Hematopoietic multipotent progenitor cell treated with erythropoietin and hydrocortisone succinate and interleukin-3 and kit ligand, for 15 days (in vitro differentiated cells): ENCODE measurements at places on chromosomes 12 and 14.

- no peak for DNase-seq
Measured at GRCh38 chr14:93958567-93959238, 17.7 kb downstream of the ASB2 start.

- no peak for DNase-seq
Measured at GRCh38 chr12:100767371-100767770, 27.2 kb upstream of the ANO4 start.

DNA sequence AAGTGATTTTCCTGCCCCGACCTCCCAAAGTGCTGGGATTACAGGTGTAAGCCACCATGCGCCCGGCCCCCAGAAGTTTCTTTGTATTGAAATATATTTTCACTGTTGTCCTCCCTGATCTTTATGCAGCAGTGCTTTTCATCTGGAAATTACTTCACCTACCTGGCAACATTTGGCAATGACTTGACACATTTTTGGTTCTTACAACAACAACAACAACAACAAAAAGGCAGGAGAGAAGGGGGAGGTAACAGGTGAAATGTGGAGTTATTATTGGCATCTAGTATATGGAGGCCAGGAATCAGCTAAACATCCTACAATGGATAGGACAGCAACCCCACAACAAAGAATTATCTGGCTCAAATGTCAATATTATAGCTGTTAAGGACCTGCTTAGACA lies 13.9 kb downstream of the FANCM start:
- no peak for DNase-seq

DNA sequence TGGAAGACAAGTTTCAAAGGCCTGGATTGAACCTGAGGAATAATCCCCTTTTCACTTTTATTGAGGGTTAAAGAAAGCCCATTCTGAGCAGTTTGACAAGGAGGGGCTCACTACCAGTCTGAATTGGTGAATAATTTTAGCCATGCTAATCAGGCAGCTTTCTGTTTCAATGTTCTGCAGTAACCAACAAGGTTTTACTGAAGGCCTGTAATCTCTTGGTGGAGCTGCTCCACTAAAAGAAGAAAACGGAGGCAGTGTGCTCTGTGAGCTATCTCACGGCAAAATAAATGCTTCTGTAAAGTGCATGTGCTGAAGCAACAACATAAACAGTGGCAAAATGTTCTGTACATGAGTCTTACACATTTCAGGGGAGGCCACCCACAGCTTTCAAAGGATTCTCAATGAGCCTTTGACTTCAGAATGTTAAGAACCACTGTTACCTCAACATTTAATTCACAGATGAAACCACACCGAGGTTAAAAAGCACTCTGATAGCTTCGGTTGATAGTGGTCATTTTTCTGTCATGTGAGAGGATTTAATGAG lies 111.2 kb downstream of the LRIG3 start:
- DNase-seq: no peak

DNA sequence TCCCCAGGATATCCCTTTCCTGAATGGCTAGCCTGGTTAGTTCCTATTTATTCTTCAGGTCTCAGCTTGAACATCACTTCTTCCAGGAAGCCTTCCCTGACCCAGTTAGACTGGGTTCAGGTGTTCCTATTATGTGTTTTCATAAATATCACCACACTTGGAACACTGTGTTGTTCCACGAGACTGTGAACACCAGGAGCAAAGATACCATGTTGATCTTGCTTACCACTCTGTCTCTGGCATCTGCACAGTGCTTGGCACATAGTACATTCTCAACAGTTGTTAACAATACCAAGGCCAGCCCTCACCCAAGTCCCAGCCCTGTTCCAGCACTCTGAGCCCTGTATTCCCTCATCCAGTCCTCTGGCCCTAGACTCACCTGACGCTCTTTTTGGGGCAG lies 13.7 kb upstream of the ZNF385A start:
- no peak for DNase-seq

- DNase-seq: no peak
Measured at GRCh38 chr14:102819176-102819628, 42.0 kb downstream of the TRAF3 start.

DNA sequence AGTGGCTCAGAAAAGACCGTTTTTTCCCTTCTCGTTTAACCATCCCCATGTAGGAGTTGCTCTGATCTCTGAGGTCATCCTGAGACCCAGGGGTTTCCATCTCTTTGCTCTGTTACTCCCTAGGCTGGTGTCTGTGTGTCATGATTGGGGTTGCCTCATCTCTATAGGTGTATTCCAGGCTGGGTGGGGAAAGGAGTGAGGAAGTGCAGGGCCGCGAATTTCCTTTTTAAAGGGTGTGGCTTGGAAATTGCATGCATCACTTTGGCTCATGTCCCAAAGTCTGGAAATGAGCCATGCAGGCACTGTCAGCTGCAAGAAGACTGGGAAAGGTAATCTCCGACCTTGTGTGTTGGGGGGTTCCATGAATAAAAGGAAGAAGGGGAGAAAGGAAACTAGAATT lies 201.9 kb downstream of the AACS start:
- no peak for DNase-seq

GRCh38 chr12:15862840-15863239 lies 19.3 kb upstream of the STRAP start:
- no peak for DNase-seq

- no peak for DNase-seq
Measured at GRCh38 chr14:73250781-73251500, 13.6 kb downstream of the PAPLN start.

GRCh38 chr14:101408077-101408831 lies 153.0 kb upstream of the DIO3 start:
- no peak for DNase-seq

- DNase-seq: no peak
Measured at GRCh38 chr14:42884100-42884499, 1277.4 kb downstream of the LRFN5 start.

- DNase-seq: no peak
Measured at GRCh38 chr12:8157484-8158198, 826 bp downstream of the ZNF705A start.

DNA sequence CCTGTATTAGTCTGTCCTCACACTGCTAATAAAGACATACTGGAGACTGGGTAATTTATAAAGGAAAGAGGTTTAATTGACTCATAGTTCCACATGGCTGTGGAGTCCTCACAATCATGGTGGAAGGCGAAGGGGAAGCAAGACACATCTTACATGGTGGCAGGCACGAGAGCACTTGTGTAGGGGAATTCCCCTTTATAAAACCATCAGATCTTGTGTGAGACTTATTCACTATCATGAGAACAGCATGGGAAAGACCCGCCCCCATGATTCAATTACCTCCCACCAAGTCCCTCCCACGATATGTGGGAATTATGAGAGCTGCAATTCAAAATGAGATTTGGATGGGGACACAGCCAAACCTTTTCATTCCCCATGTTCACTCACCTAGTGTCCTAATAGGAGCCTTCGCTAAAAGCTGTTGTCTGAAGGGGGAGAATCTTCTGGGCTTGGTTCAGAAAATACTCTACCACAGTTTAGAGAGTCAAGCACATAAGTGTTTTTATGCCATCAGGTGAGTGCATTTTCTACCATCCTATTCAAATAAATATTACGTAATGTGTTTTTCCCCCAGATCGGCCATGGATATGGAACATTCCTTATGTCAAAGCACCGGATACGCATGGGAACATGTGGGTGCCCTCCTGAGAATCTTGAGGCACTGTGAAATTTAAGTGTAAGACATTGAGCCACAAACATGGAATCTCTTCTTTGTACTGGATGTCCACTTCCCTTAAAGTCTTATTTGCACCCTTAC lies 19.1 kb upstream of the KCNK13 start:
- no peak for DNase-seq

DNA sequence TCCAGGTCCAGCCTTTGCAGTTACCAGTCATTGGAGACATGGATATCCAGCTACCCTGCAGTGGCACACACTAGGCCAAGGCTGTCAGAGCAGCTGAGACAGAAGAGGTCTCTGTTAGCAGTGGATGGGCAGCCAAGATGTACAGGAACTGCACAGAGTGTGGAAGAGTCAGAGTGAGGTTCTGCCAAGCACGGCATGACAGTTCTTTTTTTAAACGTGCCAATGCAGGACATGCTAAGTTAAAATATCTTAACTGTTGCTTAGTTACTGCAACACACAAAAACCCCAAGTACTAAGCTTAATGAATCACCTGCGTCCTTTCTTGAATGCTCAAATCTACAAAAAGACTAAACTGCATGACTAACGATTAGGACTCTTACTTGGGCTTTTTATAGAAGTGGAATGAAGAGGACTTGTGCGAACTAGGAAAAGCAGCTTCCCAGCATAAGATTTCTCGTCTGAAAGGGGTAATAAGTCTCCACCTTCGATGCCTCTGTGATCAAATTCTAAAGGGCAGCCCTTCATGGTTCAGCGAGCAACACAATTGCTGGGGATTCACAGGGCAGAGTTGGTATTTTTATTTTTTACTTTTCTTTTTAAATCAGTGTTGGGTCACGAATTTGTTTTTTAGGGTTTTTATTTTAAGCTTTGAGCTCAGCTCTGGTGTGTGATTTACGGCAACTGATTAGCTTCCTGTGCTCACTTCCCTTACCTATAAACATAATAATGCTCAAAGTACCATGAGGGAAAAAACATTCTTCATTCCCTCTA lies 20.6 kb downstream of the MAPK1IP1L start:
- no peak for DNase-seq

GRCh38 chr12:1869145-1869544 lies 48.8 kb downstream of the LRTM2 start:
- no peak for DNase-seq

DNA sequence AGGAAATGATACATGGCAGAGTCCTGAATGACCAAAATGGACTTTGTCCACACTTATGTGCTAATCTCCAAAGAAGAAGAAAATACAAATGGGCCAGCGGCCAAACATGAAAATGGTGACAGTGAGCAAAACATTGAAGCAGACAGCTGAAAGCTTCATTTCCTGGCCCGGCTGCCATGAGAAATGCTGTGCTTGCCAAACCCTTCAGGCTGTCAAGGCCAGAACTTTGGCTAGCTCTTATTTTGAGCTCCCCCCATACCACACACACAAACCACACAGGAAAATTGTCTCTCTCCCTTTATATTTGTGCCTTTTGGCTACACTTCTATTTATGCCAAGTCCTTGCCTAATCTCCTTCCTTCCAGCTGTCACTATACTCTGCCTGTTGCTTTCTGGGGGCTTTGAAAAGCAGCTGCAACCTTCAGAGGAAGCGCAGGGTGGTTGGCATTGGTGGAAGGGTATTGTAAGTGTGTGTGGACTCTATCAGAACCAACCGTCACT lies 323.8 kb downstream of the RAD51B start:
- DNase-seq: no peak

DNA sequence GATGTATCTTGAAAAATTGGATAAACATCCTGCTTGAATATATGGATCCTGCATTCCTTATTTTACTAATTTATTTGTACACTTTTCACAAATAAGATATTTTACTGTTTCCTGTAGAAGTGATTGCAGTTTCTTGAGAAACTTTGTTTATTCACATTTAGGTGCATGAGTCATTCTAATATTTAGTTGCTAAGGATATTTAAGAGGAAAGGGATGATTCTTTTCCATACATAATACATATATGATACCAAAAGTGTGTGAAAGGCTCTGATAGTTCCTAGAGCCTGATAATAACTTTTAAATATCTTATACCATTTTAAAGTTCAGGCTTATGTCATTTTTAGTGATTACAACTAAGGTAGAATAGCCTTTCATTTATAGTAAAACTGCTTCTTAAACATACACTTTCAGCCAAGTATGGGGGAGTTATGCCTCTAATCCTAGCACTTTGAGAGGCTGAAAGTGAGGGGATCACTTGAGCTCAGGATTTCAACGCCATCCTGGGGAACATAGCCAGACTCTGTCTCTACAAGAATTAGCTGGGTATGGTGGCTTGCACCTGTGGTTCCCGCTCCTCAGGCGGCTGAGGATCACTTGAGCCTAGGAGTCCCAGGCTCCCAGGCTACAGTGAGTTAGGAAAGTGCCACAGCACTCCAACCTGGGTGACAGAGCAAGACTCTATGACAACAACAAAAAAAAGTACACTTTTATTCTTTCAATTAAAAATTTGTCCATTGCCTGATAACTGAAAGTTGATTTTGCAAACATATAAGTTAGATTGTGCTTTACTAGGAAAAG lies 262.6 kb upstream of the LRIG3 start:
- no peak for DNase-seq

- DNase-seq: peak; percentile 57
Measured at GRCh38 chr12:38138225-38139221, 178.1 kb upstream of the ALG10B start.

DNA sequence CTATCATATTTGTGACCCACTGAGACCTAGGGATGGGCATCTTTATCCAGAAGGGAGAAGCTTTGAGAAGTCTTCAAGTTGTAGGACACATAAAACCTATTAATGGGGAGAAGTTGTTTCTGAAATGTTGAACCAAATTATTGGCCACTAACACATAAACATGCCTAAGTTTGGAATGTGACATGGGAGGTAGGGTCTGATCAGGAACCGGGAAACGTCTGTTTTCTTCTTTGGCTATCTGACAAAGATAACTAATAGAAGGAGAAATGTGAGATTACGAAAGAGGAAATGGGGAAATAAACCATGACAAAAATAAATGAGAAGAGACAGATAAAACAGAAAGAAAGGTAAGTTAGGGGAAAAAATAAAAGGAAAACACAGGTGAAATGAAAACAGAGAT lies 425.2 kb downstream of the EGLN3 start:
- DNase-seq: no peak

GRCh38 chr12:94123127-94123526 lies 25.2 kb upstream of the PLXNC1 start:
- DNase-seq: no peak

GRCh38 chr14:41137741-41138140 lies 468.9 kb upstream of the LRFN5 start:
- DNase-seq: no peak

DNA sequence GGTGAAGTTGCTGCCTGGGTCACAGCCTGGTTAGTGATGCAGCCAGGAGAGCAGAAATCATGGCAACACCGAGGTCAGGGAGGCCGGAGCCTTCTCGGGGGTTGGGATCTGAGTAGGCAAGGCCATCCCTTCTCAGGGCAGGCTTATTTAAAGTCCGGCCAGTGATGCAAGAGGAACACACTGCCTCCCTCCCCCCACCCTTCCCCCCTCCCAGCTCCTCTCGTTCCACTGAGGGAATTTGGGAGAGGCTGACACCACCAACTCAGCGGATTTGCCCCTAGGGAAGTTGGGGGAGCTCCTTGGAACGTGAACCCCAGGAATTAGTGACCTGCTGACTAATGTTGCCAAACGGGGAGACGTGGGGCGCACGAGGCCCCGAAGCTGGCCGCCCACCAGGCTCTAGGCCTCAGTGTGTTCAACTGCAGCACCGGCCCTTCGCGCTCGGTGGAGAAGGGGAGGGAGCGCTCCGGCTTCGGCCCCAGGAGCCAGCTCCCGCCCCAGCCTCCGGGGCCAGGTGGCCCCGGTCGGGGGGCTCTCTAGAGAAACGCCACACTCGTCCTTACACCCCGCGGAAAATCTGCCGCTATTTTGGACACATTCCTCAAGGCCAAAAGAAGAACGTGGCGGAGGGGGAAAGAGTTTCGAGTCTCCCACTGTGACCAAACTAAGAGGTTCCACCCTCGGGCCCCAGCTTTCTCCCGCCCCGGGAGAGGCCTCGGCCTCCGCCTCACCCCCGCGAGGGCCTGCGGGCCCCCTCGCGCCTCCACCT lies 1.6 kb downstream of the CTDSP2 start:
- no peak for DNase-seq
